ENCODE measurements at places on chromosomes 6 and 20.

DNA sequence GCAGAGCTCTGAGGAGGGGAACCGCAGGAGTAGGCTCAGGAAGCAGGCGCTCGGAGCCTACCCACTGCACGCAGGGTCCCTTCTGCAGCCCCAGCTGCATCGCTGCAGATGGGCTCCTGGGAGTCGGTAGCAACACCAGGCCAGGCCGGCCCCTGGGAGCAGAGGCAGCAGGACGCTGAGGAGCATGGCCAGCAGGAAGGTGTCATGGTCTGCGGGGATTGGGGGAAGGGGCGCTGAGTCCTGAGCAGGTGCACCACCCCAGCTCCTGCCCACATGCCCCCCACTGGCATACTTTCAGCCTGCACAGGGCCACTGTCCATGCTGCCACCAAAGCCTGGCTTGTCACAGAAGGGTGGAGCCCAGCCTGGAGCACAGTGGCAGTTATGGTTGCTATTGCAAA, 7.7 kb upstream of the GFRA4 start:
- DNase-seq = no peak

GRCh38 chr6:39391182-39391581, 68.7 kb upstream of the KCNK16 start:
- DNase-seq = no peak

DNA sequence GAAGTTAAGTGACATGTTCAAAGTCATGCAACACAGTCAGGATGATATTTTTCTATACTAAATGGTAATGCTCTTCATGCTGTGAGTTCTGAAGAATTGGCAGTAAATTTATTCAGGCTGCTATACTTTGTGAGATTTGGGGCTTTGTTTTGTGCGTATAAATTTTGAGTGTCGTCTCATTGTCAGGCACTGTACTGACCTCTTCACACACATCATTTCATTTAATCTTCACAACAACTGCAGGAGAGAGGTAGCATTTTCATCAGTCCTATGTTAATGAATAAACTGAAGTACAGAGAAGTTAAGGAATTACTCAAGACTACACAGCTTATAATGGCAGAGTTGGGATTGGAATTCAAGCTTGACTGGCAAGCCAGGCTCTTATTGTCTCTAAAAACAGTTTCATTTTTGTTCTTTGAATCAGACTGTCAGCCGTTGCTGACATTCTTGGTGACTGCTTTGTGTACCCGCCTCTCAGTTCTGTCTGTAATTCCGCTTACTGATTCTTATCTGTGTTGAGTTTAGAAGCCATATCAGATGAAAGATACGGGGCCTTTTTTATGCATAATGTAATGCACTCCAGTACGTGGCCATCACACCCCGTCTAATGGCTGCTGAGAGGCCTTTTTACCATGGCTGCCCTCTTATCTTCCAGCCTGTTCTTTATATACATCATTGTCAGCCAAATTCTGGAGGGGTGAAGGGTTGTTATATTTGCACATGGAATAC, 274.9 kb downstream of the UTRN start:
- DNase-seq = no peak

DNA sequence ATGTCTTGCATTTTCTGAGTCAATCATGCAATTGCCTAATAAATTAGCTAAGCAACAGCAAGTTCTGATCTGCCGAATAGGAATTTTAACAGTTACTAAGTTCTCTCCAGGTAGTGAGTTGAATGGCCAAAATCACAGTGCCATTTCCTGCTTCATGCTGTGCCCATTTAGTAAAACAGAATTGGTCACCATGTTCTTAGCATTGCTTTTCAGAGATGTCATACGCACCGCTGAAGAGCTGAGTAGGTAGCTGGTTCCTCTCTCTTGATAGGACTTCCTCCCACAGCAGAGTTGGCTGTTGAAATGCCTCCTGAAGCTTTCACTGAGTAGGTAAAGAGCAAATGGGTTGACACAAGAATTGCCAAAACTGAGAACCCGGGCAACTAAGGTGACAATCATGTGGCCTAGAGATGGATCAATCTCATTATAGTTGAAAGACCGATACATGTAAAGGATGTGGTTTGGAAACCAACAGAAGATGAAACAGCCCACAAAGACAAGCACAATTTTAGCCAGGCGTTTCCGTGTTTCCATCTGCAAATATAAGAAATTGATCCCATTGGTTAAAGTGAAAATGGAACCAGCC, 57.1 kb upstream of the GJE1 start:
- DNase-seq = no peak

DNA sequence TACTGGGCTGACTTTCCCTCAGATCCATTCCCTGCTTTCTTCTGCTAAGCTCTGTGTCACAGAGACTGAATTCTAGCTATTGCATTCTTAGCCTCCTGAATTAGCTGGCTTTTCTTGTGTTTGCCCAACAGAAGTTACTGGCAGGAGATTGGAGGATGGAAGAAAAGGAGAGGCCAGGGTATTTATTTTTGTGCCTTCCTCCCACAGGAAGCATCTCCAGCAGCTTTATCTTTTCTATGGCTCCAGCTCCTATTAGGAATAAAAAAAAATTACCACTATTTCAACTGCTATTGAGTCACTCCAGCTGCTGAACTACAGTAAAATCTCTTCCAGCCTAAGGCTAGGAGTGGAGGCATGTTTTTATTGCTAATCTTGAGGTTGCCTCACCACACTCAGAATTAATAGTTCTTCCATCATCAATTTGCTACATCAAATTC, 492.4 kb downstream of the RFPL4B start:
- no peak for DNase-seq

DNA sequence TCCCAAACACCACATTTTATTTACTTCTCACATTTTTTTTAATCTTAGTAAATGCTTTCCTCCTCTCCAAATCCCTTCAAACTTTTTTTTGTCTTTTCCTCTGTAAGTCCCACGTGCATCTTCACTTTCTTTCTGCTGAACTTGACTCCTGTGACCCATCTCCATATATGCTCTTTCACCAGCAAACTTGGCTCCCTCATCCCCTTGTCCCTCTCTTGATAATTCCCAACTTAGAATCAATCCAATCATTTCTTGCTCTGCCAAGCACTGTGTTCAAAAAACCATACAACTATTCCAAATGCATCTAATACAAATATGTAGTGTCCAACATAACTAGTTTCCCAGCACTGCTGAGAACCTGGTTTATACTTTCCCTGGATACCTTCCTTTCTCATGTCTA, 519.4 kb downstream of the HDGFL1 start:
- no peak for DNase-seq

GRCh38 chr6:47701363-47701762, 3.0 kb downstream of the ADGRF4 start:
- no peak for DNase-seq

GRCh38 chr6:56172144-56172543, 75.2 kb downstream of the COL21A1 start:
- no peak for DNase-seq

GRCh38 chr6:113540466-113540865, 316.7 kb upstream of the MARCKS start:
- no peak for DNase-seq

GRCh38 chr6:31874084-31874670, 4.6 kb downstream of the SLC44A4 start:
- DNase-seq = no peak

- no peak for DNase-seq
Observed at GRCh38 chr20:31673943-31674463, 36.3 kb downstream of the COX4I2 start.

DNA sequence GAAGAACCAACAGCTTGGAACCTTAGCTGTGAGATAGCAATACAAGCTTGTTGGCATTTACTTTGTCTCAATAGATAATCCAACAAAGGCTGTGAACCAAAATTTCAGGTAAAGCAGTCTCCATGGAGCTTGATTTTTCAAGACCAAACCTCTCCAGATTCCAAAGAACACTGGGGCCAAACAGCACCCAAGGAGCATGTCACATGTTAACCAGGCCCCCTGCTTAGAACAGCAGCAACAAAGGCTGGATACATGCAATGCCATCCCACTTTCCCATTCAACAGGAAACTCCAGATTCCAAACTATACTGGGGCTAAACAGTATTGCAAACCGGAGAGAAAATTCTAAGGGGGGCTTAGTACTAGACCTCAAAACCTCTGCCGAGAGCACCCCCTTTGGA, 15.8 kb upstream of the RNASET2 start:
- DNase-seq = no peak

DNA sequence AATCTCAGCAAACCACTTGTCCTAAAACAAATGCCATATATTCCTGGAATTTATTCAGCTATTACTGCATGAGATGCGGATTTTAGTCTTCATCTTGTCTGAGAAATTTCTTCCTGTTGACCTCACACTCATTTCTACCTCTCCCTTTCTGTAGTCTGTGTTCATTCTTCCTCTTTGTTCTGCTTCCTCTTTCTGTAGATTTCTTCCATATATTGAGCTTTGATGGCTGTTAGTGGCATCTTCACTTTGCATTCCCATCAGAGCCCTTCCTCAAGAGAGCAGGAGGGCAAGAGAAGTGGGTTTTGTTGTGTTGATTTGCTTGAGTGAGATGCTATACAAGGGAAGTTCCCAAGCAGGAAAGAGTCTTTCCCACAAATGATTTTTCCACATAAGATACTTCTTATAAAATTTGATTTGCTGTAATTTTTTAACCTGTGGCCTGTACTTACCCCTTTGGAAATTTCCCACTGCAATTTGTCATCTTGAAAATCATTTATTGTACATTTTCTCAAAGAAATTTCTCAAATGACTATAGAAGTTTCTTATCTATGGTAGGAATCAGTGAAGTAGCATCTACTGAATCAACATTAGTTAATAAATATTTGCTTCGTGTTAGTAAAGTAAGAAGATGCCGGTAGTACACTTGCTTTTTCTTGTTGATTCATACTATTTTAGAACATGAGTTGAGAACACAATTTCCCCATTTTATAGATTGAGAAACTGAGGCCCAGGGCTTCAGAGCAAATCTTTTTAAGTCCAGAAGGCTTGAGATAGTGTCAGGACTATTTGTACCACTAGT, 43.8 kb downstream of the MAP3K4 start:
- DNase-seq = no peak

- DNase-seq = no peak
Observed at GRCh38 chr20:1801929-1802306, 93.3 kb upstream of the SIRPA start.

DNA sequence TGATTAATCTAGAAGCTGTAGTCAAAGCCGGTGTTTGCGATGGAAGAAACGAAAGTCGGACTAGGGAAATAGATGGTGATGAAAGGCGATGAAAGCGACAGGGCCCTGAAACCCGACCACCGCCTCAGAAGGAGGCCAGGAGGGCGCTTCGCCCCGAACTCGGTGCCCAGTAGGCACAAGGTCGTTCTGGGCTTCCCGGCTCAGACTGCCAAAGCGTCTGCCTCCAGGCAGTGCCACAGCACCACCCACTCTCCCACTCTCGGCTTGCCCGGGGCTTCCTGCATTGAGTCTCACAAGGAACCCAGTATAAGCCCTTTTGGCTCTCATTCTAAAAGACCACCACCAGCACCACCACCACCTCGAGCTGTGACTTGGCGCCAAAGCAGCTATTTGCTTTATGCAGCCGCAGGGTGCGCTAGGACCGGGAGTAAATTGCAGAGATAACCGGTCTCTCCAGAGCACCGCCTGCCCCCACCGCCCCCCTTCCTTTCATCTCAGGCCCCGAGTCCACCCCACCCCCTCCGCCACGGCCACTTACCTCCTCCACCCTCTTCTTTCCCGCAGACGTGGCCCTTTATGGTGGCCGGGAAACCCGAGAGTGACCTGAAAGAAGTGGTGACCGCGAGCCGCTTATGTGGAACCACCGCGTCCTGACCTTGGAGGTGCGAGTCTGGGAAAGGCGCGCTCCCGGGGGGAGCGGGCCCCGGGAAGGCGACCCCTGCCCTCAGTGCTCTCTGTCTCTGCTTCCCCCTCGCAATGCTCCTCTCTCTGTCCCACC, 2.4 kb downstream of the TCF21 start:
- peak; percentile 15 for DNase-seq

GRCh38 chr6:164694386-164694785, 615.0 kb downstream of the C6orf118 start:
- DNase-seq = no peak

DNA sequence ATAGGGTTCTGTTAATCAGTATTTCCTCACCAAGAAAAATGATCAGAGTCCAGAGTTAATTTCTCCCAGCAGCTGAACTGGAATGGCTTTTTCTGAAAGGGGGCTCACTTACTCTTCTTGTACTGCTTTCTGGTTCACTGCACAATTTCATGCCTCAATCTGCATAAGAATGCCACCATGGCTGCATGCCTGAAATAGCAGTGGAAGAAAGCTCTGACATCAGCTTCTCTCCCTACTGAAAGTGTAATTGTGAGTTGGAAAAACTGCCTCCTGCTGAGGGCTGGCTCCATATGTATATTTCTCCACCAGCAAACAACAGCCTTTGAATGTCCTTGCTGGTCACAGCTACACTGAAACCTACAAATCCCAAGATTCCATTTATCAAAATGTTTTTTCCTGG, 1027.2 kb upstream of the GJE1 start:
- DNase-seq = no peak

GRCh38 chr6:74936886-74937285, 269.0 kb downstream of the COL12A1 start:
- DNase-seq = no peak

DNA sequence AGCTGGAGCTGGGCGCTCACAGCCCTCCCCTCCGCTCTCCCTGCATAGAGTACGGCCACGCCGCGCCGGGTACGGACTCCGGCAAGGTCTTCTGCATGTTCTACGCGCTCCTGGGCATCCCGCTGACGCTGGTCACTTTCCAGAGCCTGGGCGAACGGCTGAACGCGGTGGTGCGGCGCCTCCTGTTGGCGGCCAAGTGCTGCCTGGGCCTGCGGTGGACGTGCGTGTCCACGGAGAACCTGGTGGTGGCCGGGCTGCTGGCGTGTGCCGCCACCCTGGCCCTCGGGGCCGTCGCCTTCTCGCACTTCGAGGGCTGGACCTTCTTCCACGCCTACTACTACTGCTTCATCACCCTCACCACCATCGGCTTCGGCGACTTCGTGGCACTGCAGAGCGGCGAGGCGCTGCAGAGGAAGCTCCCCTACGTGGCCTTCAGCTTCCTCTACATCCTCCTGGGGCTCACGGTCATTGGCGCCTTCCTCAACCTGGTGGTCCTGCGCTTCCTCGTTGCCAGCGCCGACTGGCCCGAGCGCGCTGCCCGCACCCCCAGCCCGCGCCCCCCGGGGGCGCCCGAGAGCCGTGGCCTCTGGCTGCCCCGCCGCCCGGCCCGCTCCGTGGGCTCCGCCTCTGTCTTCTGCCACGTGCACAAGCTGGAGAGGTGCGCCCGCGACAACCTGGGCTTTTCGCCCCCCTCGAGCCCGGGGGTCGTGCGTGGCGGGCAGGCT, 4.6 kb downstream of the KCNK15 start:
- DNase-seq = no peak

- DNase-seq = no peak
Observed at GRCh38 chr20:50335105-50335504, 144.5 kb downstream of the CEBPB start.

- DNase-seq = no peak
Observed at GRCh38 chr6:1499777-1500176, 109.9 kb upstream of the FOXC1 start.

Data from activated CD8-positive, alpha-beta memory T cell treated with anti-CD3 and anti-CD28 coated beads, Interleukin-2, amount 50 U/mL, for 4 hours (primary cell).